ENCODE measurements at places on chromosomes 16 and 17.

DNA sequence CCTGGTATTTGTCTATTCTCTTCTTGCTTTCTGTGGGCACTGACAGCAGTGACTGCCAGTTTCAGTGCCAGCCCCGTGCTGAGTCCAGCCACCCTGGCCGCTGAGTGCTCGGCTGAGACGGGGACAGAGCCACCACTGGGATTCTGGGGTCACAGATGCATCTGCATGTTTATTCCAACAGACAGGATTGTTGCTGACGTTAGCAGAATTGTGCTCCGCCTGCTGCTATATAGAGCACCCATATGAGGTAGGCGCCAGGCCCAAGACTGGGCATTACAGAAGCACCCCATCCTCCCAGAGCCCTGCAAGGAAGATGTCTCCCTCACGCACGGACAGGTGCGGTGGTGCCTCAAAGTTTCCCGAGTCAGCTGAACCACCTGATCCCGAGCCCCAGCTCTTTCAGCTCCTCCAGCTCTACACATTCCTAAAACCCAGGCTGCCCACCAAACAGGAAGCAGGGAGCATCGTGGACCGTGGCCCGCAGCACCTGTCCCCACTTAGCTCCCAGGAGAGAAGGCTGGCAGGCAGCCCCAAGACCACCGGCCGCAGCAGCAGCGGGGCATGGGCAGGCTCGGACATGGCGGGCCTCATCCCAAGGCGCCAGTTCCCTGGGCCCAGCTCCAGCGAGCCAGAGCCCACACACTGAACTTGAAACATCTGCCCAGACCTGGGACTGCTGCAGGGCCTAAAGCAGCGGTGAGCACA, 44.9 kb upstream of the RASD1 start:
- no peak for DNase-seq

DNA sequence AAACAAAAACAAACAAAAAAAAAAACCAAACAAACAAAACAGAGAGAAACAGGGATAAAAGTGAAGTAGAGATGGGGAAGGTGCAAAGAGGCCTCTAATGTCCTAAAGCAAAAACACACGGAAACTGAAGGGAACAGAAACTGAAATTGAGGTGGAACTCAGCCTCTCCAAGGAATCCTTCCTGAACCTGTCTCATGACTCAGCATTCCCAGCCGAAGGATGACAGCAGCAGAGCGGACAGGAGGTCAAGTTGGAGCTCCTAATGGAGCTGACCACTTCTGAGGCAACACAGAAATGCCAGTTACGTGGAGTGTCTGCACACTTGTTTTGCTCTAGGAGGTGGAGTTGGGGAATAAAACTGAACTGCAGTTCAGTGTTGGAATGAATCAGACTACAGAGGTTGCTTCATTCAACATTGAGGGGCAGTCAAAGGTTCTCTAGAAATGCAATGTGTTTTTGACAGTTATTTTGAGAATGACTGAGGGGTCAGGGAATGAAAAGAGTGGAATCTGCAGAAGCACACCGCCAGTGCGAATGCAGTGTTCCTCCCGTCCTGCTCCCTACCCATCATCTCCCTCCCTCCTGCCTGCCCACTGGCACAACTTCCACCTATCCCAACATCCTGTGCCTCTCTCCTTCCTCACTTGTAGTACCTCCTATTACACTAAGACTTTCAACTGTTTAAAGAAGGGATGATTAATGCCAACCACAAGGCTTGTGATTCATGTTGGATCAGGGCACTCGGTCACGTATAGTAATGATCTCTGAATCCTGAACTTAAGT, 6.3 kb downstream of the UBE2O start:
- DNase-seq: peak; percentile 71

DNA sequence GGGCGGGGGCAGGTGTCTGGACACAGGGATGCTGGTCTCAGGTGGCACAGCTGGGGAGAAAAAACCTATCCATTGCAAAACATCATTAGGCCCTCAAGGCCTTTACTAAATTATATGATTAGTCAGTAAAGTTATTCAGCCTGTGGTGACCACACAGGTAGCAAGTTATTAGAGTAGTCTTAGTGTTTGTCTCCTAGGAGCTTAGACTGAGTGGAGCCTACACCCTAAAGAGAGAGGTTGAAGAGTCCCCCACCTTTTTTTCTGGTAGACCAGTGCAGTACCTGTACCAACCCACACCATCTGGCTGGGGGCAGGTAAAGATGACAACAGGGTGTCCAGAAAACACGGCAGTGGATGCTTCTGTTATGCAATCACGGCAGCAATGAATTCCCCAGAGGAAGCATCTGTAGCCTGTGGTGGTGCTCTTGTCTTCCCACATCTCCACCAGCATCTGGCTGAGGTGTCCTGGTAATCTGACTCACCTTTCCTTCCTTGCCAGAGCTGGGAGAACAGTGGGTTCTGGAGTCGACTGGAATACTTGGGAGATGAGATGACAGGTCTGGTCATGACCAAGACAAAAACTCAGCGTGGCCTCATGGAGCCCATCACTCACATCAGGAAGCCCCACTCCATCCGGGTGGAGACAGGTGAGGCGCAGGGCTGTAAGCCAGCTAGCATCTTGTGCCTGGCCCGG, 11.0 kb downstream of the MYCBPAP start:
- no peak for DNase-seq

DNA sequence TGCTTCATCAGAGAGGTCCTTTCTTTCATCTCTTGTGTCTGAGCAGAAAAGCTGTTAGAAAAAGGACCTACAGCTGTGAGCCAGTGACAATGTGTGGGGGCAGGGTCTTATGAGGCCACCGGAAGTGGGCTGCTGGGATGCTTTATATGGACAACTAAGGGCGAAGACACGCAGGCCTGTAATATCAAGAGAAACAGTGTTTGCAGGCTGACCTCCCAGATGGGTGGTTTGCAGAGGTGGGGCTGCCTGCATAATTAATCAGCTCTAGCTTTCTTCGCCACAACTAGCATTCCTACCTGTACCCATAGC, 30.4 kb upstream of the SALL1 start:
- DNase-seq: no peak

- no peak for DNase-seq
Observed at GRCh38 chr17:82942166-82943130, 102.6 kb upstream of the ZNF750 start.

- DNase-seq: no peak
Observed at GRCh38 chr16:57667526-57668262, 412 bp upstream of the ADGRG3 start.

DNA sequence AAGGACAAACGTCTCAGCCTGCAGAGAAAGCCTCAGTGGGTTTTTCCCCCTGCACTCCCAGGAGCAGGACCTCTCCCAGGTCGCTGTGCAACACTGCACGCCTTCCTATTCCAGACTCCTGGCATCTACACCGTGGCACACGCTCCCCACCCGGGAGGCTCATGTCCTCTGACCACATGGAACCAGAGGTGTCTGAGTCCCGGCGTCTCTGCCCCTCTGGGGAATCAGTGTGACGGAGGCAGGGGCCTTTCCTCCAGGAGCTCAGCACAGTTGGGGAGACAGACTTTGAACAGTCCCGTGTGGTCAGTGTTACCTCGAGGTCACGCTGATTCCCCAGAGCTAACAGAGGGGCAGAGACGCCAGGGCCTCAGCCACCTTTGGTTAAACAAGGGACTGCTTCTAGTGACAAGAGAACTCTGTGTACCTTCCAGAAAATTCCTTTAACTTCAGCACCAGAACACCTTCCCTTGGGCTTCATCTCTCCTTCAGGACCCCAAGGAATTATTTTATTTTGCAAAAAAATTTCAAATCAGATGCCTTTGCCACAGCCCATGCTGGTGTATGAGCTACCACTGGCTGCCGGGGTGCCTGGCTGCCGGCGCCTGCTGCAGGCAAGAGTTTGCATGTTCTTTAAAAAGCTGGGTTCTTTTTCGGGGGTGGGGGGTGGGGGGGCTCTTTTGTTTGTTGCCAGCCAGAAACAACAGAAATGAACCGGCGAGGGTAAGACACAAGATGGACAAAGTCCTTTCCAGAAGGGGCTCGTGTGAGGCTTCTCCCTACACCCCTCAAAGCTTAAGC, 6.6 kb downstream of the CANT1 start:
- no peak for DNase-seq

DNA sequence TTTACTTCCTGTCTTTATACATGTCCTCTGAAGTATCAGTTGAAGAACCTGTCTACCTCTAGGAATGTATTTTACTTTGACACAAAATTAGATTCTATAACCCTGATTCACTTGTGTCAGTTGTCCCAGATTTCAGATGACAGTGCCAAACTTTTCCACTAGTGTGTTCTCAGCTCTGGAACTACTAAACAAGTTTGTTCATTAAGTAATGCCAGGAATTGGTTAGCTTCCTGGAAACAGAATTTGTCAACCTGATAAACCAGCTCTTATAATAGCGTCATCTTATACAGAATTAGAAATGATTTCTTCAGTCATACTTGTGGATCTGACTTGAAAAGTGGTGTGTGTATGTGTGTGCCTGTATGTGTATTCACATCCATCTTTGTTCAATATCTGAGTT, 7.4 kb downstream of the MAP3K3 start:
- no peak for DNase-seq

DNA sequence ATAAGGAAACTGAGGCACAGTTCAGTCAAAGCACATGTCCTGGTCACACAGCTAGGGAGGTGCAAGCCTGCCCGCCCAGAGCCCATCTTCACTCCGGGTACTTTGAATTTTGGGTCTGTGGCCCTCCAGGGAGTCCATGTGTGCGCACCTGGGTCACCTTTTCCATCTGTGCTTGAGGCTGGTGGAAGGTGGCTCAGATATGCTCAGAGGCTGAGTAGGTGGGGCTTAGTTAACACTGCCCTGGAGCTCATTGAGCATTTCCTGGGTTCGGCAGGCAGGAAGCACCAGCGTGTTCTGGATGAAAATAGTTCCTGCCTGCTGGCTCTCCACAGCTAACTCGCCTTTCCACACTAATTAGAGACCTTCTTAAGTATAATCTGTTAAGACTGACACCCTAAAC, 19.2 kb downstream of the FAM234A start:
- DNase-seq: no peak

GRCh38 chr17:62052765-62053338, 12.2 kb downstream of the MED13 start:
- no peak for DNase-seq

- DNase-seq: peak; percentile 95
Observed at GRCh38 chr16:16042076-16042475, 92.7 kb downstream of the ABCC1 start.

DNA sequence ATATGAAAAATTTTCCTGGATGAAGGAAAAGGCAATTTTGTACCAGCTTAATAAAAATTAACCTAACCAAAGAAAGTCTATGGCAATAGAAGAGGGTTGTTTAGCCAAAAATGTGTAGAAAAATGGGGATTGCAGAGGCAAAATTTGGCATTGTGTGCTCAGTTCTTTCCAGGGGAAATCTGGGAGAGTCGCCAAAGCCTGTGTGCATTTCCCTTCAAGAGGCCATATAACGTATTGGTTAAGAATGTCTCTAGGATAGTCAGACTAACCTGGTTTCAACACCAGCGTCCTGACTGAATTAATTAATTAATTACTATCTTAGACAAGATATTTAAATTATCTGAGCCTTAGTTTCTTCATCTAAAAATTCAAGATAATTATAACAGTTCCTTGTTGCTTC, 44.8 kb upstream of the HLF start:
- no peak for DNase-seq

DNA sequence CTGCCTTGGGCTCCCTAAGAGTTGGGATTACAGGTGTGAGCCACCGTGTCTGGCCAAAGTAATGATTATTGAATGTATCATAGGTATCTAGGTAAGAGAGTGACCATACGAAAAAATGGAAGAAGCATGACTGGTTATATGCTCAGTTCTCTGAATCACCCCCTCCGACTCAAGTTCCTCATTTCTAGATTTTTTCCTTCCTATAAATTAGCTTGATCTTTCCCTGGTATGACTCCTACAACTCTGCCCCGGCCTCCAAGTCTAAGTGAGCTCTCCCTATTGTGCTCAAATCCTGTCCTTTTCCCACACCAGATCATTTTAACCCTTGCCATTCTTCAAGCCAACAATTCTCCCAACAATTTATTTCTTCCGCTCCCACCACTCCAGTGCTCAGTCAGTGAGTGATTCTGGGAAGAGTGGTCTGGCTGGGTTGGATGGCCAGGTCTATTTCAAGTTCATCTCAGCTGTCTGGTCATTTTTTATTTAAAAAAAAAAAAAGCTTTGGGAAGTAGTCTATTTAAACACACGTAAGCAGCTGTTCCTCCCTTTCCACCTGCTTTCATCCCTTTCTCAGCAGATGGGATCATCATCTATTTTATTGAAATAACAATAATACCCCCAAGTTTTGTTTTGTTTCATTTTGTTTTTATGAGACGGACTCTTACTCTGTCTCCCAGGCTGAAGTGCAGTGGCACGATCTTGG, 120.2 kb upstream of the HS3ST2 start:
- no peak for DNase-seq

DNA sequence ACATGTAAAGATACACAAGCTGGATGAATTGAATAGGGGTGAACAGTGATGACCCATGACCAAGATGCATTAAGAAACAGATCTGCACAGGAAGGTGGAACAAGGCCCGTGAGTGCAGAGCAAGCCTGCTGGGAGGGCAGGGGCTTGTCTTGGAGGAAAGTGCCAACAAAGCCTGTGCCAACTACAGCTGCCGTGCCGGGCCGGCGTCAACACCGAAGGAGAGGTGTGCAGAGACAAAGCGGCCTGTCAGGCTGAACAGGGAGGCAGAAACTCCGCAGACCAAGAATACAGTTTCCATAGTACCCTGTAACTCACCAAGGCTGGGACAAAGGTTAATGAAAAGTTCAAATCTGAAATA, 46.7 kb downstream of the ANKRD11 start:
- no peak for DNase-seq

DNA sequence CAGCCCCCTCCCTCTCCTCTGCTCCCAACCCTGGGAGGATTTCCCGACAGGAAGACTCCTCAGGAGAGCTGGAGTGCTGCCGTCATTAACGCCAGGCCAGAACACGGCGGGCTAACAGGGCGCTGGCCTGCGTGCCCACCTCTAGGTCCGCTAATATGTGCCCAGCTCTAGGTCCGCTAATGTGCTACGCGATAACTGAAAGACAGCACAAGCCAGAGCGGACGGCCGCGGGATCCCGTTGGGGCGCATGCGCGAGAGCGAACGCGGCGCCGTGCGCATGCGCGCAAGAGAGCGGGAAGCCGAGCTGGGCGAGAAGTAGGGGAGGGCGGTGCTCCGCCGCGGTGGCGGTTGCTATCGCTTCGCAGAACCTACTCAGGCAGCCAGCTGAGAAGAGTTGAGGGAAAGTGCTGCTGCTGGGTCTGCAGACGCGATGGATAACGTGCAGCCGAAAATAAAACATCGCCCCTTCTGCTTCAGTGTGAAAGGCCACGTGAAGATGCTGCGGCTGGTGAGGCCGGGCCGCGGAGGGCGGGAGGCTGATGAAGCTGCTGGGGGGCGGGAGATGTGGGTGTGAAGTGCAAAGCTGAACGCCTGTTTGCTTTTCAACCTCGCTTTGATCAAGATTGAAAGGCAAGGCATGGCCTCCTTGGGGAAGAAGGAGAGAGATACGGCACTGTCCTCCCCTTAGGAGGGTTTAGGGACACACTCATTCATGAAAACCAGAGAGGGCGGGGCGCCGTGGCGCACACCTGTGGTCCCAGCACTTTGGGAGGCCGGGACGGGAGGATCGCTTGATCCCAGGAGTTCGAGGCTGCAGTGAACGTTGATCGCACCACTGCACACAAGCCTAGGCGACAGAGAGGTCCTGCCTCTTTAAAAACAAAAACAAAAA, at the start of gene CKLF:
TSS of gene CKLF (plus strand) at position 291 of the 892 bp plus-strand sequence. CDS start at position 431, 140 bp downstream.
- DNase-seq: peak; percentile 79

- no peak for DNase-seq
Observed at GRCh38 chr16:12436201-12436657, 367.5 kb downstream of the CPPED1 start.

GRCh38 chr16:15953477-15953876, 4.1 kb downstream of the ABCC1 start:
- DNase-seq: no peak
